ENCODE measurements at places on chromosomes 2 and 18.

DNA sequence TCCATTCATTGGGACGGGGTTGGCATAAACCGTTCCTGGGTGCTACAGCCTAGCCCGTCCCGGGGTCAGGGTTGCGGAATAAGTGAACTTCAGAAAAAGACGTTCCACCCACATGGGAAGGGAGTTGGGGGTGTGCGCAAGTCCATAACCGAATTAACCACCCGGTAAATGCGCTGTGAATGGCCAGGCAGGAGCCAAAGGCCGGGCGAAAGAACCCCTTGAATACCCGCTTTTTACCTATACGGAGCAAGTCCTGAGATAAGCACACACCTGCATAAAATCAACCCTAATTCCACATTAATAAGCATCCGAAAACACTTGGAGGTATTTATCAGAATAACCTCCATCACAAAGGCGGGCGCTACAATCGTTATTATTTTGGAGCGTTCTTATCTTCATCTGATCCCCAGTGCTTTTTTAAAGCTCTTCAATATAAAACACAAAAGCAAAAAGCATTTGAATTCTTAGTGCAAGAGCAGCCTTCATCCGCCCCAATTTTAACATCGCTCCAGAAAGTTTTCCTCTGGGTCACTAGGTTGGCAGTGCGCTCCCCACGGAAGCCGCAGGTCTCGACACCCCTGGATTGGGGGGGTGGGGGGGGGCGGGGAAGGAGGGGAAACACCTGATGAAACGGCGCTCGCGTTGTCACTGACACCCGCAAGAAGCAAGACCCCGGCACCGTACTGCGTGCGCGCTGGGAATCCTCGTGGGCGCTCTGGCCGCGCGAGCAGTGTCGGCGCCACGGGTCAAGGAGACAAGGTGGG, 1.2 kb downstream of the SATB2 start:
- DNase-seq, result no peak

GRCh38 chr2:230692760-230693159, 19.9 kb upstream of the CAB39 start:
- DNase-seq, result no peak

DNA sequence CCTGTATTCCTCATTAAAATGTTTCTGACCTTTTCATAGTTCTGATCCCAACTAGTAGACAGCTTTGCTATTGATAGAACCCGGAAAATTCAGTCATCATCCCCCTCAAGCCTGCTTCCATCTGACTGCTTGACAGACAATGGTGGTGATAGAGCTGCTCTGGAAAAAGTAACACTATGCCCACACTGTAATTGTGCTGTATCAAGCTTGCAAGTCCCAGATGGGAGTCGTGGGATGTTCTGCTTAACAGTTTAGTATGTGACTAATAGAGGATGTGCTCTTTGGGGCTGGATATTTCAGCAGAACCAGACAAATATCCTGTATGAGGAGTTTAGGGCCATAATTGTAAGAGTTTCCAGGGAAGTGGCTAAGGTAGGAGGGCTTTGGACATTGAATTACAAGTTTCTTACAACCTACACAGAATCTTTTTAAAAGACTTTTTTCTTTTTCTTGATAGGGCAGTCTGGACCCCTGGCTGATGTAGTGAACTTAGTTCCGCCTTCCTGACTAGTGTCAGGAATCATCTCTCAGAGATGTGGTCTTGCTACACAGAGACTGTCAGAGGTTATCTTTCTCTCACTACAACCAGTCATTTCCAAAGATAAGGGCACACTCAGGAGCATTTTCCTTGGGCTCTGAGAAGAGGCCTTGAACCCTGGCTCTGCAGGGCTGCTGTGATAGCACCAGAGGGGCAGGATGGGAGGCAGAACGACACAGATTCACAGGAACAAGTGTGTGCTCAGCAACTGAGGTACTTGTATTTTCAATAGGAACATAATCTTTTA, 158.0 kb upstream of the RBMS1 start:
- no peak for DNase-seq

DNA sequence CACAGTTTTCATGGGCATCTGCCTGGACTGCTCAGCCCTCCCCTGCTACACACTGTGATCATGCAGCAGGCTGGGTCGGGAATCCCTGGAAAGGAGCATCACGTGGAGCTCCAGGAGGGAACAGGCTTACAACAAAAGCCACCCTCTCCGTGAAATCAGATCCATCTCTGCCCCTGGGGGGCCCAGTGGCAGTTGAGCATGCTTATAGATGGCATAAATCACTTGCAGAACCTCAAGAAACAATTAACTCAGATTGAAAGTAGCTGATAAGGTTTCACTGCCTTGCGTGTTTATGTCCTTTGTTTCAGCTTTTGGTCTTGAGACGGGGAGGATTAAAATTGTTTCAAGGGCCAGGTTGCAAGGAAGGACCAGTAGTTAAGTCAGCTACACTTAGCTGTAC, 354.8 kb upstream of the MEIS1 start:
- DNase-seq, result no peak

DNA sequence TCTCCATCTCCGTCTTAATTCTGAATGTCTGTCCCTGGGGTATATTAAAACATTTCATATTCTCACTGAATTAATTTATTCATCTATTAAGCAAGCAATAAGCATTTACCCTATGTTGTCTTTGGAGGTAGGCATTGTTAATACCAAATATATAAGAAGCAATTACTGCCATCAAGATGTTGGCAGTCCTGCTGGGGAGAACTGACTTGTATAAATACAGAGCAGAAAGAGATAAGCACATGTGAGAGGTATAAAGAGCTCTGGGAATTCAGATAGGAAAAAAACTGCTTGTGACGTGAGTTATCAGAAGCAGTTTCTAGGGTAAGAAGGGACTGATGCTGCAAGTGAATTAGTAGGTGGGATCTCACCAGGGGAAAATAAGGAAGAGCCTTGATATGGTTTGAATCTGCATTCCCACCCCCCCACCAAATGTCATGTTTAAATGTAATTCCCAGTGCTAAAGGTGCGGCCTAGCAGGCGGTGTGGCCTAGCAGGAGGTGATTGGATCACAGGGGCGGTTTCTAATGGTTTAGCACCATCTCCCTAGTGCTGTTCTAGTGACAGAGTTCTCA, 286.8 kb downstream of the RAD51AP2 start:
- no peak for DNase-seq

DNA sequence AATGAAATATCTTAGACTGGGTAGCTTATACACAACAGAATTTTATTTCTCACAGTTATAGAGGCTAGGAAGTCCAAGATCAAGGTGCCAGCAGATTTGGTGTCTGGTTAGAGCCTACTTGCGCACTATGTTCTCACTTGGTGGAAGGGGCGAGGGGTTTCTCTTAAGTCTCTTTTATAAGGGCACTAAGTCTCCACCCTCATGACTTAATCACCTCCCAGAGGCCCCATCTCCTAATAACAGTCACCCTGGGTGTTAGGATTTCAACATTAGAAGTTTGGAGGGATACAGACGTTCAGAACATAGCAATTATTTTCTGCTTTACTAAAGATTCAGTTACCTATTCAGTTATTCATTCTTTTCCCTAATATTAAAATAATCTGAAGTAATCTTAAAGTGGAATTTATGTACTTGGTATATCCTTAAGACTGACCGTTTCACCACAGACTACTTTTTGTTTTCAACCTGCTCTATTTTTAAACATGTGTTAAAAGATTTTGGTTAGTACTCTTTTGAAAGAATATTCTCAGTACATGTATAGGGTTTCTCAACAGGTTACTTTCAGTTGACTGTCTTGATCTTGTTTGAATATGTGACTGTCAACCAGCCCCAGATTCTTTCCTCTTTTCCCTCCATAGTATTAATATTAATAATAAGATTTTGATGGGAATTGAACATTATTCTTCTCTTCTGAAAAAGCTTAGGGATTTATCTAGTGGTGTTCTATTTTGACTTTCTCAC, 130.0 kb downstream of the TAF4B start:
- DNase-seq, result no peak

GRCh38 chr2:88810017-88810416, 118.5 kb downstream of the RPIA start:
- no peak for DNase-seq

DNA sequence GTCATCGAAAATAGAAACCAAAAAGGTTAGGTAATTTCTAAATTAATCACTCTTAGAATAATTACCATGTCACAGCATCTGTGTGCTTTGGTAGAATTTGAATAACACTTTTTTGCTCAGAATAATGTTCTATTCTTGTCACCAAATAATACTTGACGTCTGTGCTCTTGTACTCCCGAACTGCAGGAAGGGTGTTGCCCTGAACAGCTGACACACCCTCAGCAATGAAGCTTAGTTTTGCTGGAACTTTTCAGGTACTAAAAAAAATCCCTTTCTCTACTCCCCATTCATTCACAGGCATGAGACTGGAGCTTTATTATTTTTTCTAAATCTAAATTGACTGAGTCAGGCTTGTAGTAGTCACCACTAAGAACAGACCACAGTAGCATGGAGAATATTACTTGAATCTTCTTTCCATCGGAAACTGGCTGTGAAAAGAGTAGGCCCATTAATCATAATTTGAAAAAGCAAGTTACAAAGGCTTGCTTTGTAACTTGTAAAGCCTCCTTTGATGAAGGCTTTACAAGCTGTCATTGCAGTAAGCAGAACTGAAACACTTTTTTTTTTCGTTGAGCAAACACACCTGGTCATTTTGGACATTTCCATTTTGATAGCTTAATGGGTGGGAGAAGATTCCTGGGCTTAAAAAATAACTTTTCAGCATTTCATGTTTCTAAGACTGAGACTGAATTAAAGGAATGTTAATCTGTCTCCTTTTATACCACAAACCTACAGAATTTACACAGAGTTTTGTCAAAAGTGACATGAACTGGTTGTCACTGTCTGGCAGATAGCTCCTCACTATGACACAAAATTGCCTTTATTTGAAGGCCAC, 70.3 kb upstream of the PELI1 start:
- DNase-seq, result no peak

- DNase-seq, result no peak
Observed at GRCh38 chr18:40534723-40535122, 1420.3 kb upstream of the PIK3C3 start.

- DNase-seq, result no peak
Observed at GRCh38 chr2:127029350-127030051, 77.5 kb downstream of the BIN1 start.

DNA sequence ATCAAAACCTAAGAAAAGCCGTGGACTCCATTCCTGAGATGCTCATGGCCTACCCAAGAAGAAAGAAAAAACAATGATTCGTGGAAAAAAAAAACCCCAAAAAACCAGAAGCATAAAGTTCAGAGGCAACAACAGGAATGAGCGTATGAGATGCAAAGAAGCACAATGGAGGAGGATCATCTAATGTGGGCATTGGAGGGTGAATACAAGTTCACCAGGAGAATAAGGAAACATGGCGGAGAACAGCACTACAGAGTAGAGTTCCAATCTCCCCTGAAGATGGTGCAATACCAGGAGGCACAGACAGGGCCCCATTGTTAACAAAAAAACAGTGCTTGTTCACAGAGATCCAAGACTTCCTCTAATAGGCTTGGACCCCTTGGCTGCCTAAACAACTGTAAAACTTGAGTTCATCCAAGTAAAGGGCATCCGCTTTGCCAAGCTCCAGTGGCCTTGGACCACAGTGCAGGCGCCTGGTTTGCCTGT, 337.2 kb downstream of the PDE11A start:
- no peak for DNase-seq

- DNase-seq, result no peak
Observed at GRCh38 chr2:230412371-230412711, 3.7 kb upstream of the SP100 start.

DNA sequence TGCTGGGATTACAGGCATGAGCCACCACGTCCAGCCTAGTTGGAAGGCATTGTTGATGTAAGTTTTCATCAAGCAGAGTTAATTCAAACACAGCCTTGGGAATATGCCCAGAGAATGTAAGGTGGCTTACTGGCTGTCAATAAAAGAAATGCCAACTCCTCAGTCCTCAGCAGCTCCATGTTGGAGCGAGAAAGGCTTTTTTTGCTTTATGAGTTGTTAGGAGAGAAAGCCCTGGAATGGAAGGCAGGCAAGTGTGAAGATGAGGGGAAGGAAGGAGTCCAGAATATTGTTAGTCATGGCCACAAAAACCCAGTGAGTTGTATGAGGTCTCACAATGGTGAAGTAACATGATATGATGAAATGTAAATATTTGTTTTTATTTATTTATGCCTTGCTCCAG, 57.1 kb downstream of the MAP4K4 start:
- no peak for DNase-seq

- DNase-seq, result no peak
Observed at GRCh38 chr2:60836491-60836890, 44.9 kb upstream of the REL start.

DNA sequence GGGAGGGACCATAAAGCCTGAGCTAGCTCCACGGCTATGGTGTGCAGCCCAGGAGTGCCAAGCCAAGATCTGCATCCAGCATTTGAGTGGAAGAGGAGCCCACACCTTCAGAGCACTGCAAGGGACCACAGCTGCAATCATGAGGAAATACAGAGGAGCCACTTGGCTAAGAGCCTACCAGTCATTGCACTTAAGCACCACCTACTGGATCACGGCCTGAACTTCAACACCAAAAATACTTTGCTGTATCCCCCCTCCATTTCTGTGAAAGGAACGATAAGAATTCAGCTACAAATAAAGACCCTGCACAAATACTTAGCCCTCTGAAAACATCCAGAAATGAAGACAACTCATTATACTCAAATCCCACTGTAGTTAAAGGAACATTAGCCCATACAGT, 545.3 kb downstream of the TSN start:
- DNase-seq, result no peak

DNA sequence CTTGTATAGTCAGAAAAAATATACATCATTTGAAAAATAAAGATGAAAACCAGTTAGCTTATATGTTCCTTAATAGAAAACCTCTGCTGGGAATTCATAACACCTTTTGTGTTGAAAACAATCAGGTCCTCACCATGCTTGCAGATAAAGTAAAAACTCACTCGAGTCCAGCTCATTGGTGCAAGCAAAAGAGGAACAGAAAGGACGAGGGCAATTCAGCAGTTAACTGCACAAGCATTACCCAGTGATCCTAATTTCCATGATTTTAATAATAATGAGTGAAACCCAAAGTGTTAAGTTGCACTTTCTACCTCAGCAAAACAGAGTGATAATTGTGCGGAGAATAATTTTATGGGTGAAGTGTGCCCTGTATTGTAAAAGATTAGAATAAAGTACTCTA, 839.9 kb downstream of the BCL11A start:
- no peak for DNase-seq

GRCh38 chr2:182586426-182586825, 129.6 kb upstream of the DNAJC10 start:
- DNase-seq, result no peak
